Dermis lymphatic vessel endothelial cell (primary cell): ENCODE measurements at places on chromosomes 13 and 19. TPM values are rescaled to one million over a fixed set of nuclear protein-coding genes. Genes with fewer than 3 reads are reported as not detected.

SERTM1 gene
- total RNA-seq = 0.09 TPM in 1 of 2 replicates, not detected in the other

SLC15A1 gene
- total RNA-seq = not detected in 2 replicates

PAF1 gene
- total RNA-seq = 23.8 and 24.8 TPM in 2 replicates

RGL3 gene
- 0.87 and 1.6 TPM in 2 replicates for total RNA-seq

TCF3 gene
- total RNA-seq = 44.1 and 52.1 TPM in 2 replicates

MCF2L gene
- total RNA-seq = 10.4 and 11.5 TPM in 2 replicates

SIGLEC7 gene
- total RNA-seq = not detected in 2 replicates

MYPOP gene
- 0.76 and 0.86 TPM in 2 replicates for total RNA-seq

CEACAM20 gene
- not detected in 2 replicates for total RNA-seq

OVOL3 gene
- total RNA-seq = not detected in 2 replicates

PCP2 gene
- total RNA-seq = not detected in 2 replicates

RNF17 gene
- under 0.01 TPM in 1 of 2 replicates, not detected in the other for total RNA-seq

TNFSF9 gene
- total RNA-seq = 0.17 and 0.76 TPM in 2 replicates

PRRG2 gene
- total RNA-seq = 9.0 and 12.1 TPM in 2 replicates

CGB8 gene
- total RNA-seq = not detected in 2 replicates

S1PR2 gene
- total RNA-seq = 0.43 and 0.54 TPM in 2 replicates

PLPP2 gene
- total RNA-seq = 38.1 and 41.2 TPM in 2 replicates

ZNF132 gene
- total RNA-seq = 4.9 and 6.1 TPM in 2 replicates

SIGLEC10 gene
- total RNA-seq = not detected in 2 replicates

BRSK1 gene
- 0.65 and 0.77 TPM in 2 replicates for total RNA-seq

SARS2 gene
- total RNA-seq = 16.9 and 23.1 TPM in 2 replicates

MEF2B gene
- not detected in 2 replicates for total RNA-seq

NCCRP1 gene
- total RNA-seq = not detected in 2 replicates
